ENCODE measurements at places on chromosomes 4 and X.

DNA sequence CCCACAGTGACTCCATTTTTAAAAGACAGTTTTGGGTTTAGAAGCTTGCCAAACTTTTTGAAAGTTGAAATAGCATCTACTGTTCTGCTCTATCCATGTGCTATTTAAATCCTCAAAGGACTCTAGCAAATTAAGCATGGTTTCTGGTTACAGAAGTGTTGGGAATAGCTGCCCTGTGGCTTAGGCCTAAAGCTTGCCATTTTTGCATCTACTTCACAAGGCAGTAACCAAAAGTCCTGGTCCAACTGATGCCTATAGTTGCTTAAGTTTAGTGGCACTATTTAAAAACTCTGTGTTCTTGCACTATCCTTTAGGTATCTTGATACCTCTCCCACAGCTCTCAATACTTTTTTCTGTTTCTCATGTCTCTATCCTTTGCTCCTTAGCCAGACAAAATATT is 251.0 kb upstream of the GPC4 start:
- DNase-seq, result no peak

DNA sequence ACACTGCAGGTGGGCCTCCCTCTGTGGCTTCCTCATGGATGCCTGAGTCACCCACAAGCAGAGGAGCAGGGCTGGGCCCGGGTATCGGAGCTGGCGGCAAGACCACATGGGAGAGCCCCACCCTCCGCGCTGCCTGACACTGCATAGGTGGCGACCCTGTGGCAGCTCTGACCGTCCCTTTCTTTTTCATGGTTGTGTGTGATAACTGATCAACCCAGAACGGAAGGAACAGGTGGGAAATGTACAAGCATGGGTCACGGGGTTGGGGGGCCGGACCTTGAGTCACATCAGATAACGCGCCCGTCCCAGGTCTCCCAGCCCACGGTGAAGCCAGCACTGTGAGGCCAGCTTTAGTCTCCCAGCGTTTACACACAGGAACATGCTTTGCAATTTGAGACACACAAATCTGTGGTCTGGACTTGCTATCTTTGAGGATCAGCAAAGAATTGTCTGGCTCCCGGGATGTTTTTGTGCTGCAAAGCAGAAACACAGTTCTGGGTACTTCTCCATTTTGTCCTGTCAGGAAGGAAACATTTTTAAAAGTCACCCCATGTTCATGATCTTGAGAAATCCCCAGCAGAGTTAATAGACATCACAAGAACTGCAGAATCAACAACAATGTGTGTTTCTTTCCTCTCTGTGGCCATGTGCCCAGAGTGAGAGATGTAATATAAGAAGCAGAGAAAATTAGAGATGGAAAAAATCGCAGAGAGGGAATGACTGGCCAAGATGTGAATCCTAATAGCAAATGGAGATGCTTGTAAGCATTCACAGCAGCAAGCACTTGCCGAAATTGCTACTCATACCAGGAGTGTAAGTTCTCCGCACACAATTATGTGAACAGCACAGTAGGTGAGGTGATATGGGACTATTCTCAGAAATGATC is 70.1 kb upstream of the CBR4 start:
- peak; percentile 21 for DNase-seq

DNA sequence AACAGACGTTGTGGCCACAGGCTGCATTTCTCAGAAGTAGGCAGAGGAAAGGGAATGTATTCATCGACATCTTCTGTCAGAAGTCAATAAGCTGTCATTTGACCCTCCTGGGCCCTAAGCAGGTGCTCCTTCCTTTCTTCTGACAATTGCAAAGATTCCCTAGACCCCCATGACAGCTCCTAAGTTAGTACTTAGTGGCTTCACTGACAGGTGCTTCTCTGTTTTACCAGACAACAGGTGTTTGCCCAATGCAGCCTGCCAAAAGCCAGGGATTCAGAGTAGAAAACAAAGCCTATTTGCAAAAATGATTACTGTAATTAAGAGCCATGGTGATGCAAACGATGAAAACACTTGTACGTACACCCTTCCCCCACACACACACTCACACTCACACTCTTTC is 7.5 kb upstream of the FGF5 start:
- DNase-seq, result no peak

- no peak for DNase-seq
These were observed 916 bp upstream of the POU4F2 start for GRCh38 chr4:146637621-146638332.

- DNase-seq, result no peak
These were observed 48.4 kb downstream of the ARHGAP10 start for GRCh38 chr4:147780137-147780777.

DNA sequence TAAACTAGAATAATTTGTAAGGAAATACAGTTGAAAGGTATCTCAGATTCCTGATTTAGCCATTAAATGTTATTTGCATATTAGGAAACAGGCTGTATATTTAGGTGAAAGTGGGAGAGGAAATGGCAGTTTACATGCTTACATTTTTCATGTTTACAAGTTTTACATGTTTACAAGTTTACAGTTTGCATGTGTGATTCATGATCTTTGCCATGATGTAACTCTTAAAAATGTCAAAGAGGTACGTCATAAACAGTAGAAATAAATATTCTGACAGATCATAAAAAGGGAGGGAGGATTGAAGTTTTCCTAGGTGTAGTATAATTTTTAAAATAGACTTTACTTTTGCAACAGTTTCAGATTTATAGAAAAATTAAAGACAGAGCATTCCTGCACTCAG is 45.7 kb downstream of the KDM6A start:
- no peak for DNase-seq

- DNase-seq, result peak; percentile 14
These were observed 96.3 kb upstream of the ENPP6 start for GRCh38 chr4:184313702-184314659.

GRCh38 chrX:19742826-19743225 is 144.6 kb downstream of the SH3KBP1 start:
- DNase-seq, result no peak

DNA sequence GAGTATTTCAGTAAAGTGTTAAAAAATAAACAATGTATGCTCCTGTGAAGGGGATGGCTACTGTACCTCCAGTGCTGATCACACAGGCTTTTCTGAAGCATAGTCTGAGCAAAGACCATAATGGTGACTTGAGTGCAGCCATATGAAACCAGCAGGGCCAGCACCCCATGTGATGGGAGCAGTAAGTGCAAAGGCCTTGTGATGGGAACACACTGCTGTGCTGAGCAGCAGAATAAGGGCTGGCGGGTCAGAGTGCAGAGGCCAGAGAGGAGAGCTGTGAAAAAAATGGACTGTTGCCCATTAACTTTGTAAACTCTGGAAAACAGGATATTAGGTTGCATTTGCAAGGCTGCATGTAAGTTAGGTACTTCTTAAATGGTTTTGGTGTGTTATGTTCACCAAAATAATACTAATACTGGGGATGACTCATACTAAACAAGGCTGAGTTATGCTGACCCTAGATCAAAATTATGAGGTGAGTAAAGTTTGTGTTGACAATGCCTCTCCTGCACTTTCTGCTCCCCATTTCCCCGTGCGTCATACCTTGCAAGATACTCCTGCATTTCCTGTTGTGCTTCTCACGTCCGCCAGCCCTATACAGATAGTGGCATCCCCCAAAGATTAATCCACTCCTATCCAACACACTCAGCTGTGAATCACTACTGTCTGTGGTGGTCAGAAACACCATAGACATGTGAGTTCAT is 67.0 kb upstream of the FAM9A start:
- no peak for DNase-seq

DNA sequence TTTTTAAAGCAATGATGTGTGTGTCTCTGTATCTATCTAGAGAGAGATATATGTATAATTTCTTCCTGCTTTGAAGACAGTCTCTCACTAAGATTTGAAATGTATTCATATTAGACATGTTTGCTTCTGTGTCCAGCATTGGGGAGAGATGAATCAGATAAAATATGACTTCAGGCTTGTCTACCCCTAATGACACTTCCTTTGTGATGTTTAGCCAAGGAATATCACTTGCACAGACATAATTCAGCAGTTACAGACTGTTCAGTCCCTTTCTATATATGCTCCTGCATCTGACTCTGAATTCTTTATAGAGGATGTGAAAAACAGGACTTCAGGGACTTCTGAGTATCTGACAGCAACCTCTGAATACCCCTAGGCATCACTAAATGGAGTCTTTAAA is 158.4 kb downstream of the DCLK2 start:
- DNase-seq, result no peak

DNA sequence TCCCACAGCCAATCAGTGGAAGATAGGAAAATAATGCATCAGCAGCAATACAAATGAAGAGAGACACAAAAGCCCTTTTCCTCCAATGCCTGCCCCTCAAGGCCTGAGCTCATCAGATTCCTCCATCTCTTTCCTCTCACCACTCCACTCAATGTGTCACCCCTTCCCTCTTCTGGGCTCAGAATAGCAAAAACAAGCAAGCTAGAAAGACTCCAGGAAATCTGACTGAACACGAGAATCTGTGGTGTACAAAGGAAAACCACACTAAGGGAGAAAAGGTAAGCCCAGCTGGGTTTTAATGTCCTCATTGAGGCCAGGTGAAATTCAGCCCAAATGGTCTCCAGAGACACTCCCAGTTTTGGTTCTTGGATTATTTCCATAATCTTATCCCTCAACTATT is 46.3 kb downstream of the ARHGEF9 start:
- DNase-seq, result no peak

GRCh38 chrX:149962859-149963757 is 24.8 kb upstream of the EOLA2 start:
- DNase-seq, result peak; percentile 2

DNA sequence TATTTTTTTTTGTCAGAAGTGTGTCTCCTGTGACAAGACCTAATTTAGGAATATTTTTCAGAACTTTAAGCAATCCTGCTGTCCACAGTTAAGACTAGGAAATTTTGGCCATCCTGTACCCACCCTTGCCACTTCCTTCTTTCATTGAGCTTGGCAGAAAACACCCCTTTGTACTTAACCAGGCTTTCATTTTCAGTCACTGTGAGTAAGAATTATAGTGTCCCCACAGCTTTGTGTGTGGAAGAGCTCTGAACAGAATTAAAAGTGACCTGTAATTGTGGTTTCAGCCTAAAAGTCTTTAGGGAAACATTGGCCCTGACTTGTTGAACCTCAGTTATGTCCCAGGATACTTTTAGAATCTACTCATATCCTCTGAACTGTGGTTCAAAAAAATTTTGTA is 153.7 kb upstream of the BMP3 start:
- no peak for DNase-seq

DNA sequence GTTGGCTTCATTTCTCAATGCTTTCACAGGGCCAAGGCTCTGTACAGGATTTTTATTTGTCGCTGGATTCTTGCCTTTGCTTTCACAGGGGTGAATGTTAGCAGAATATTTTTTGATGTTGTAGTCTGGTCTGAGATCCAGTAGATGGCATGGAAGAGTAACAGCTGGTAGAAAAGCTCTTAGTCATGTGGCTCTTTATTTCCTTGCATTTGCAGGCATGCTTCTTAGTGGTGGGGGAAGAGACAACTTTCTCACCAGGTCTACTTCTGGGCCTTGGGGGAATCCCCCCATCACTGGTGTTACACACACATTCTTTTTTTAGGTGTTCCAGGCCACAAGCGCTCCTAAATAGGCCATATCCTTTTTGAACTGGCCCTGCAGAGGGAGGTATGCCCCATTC is 58.2 kb upstream of the DKK2 start:
- no peak for DNase-seq

GRCh38 chrX:132180929-132181328 is 38.3 kb downstream of the RAP2C start:
- DNase-seq, result no peak

- no peak for DNase-seq
These were observed 197.1 kb downstream of the PALLD start for GRCh38 chr4:168693750-168694490.
